Motor neuron (in vitro differentiated cells): ENCODE measurements at places on chromosomes 4 and X.

DNA sequence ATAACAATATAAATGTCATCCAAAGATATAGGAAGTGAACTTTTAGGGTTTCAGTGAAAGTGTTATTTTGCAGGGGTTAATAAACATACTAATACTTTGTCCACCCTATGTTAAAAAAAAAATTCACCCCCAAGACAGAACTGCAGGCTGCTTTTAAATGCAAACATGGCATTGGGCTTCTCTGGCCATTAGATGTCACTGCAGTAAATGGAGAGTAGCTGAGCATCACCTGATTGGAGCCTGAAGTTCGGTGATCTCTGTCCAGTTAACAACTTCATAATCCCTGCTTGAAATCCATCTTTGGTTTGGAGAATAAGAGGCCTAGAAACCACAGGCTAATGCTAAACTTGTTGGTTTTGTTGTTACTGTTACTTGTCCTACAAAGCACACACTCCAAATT lies 18.7 kb downstream of the SLC25A43 start:
- no peak for ATAC-seq

GRCh38 chr4:165631208-165631894 lies 241.7 kb upstream of the TLL1 start:
- ATAC-seq: no peak

GRCh38 chr4:130808492-130808891 lies 1712.5 kb downstream of the C4orf33 start:
- ATAC-seq: no peak

DNA sequence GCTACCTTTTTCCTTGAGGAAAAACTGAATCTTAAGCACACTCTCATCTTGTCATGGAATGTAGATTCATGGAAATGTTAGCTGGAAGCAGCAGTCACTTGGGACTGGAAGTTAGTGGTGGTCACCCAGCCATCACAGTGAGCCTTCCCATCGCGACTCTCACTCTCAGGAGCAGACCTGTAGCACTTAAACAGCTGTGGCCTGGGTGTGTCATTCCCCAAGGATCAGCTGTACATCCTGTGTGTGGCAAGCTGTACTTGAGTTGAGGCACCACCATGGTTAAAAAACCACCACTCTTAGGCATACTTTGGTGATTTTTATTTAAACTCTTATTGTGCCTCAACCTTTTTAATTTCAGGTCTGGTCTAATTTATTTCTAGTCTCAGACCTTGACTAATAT lies 46.7 kb downstream of the JADE1 start:
- ATAC-seq: no peak

GRCh38 chrX:125132274-125132673 lies 187.4 kb upstream of the TEX13C start:
- ATAC-seq: no peak

- ATAC-seq: no peak
Observed at GRCh38 chr4:4842476-4843441, 16.7 kb upstream of the MSX1 start.

DNA sequence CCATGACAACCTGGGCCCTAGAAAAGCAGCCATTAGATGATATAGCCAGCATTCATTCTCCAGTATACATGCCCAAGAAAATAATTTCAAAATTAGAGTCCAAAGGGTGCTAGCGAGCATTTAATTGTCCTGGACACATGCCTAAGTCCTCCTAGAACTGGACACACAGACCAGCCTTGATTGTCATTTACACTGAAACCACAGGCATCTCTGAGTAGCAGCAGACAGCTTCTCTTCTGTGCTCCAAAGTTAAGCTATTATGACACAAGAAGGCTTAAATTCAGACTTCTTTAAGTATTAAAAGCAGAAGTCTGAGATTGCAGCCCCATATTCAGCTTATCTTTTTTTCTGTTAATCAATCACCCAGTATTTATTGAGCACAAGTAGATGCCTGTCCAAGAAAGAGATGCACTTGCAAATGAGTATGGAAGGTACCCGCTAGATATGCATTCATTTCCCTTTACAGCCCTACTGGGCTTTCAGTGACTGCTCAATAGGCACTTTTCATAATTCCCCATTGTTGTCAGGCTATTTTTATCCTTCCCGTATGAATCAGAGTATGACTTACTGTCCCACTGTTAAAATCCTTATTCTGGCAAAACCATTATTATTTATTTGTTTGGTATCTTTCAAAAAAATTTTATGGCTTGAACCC lies 374.1 kb downstream of the FBXW7 start:
- peak; percentile 82 for ATAC-seq

GRCh38 chrX:71102292-71102691 lies 4.2 kb downstream of the CXorf65 start:
- ATAC-seq: no peak

DNA sequence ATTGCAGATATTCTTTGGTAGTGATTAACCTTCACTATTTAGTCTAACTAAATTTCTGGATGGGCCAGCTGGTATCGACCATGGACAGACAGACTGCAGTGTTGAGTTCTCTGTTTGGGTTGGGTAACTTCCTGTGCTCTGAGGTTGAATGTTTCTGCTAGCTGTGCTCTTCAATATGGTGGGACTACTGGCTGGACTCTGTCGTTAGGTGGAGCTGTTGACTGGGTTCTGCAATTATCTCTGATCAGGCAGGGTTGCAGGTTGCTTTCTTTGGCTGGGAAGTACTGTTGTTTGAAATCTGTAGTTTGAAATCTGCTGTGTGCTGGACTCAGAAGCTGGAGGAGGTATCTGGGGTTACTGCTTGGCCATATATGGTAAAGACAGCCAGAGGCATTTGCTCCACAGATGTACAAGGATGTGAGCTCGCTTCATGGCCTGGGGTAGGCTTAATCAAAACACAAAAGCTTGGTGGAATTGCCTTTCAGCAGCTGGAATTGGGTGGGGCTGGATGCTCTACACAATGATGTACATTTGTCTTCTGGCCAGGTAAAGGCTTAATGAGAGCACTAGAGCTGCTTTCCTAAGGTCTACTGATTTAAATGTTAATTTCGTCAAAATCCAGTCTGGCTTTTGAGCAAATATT lies 1472.0 kb downstream of the FAM133A start:
- ATAC-seq: no peak

- no peak for ATAC-seq
Observed at GRCh38 chr4:145480257-145480656, 1.4 kb upstream of the SMAD1 start.

DNA sequence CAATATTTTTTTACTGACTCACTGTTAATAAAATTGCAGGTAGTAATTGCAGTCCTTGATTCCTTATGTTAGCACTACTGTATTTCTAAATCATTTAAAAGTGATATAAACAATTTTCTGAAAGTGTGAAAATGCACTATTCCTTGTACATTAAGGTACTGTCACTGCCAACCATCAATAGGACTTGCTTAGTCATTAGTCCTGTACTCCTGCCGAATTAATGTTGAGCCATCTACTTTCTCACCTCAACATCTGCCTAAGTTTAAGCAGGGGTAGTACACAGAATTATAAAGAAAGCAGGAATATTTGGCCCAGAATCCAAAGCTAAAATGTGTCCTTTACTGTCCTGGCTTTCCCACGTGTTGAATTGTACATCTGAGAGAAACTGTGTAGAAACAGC lies 87.0 kb upstream of the TRPC3 start:
- no peak for ATAC-seq

- ATAC-seq: no peak
Observed at GRCh38 chrX:38599796-38600755, 38.7 kb downstream of the TSPAN7 start.

DNA sequence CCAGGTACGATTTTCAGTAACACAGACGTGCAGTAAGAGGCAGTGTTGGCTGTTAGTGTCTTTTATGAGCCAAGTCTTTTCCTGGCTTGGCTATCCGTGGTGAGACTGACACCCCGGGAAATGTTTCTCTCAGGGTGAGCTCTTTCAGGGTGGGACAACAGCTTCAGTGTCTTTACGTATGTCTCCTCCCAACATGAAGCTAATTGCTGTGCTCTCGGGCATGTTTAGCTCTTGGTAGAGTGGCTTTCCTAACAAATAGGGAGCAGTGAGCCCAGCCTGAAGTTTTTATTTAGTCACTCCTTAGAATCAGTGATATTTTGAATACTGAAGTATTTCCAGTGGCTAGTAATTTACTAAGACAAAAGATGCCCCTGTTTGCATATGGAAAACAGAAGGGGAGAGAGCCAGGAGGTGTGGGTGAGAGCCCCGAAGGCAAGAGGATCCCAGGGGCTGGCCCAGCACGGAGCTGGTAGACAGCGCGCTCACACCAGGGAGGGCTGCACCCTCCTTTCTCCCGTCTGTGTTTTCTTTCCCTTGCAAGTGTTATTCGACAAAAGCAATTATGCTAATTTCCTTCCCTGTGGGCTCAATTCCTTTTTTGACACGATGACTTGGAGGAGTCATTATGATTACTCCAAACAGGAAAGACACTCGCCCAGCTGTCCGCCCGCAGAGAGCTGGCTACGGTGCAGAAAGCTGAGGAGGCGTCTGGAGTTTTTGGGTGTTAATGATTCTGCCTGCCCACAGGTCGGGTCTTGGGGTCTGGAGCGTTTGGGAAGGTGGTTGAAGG lies 47.7 kb downstream of the PDGFRA start:
- peak; percentile 60 for ATAC-seq

DNA sequence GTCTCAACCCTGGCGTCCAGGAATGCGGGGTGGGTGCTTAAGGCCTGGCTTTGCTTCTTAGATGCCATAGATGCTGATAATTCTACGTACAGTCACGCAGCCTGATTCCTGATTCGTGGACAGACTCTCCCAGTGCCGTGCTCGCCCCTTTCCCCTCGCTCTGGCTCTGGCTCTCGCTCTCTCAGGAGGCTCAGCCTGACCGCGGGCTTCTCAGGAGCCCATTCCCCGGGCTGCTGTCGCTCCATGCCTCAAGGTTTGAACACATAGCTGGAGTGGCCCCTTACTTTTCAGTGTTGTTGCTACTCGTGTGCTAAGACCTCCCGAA lies 59.2 kb upstream of the ZC4H2 start:
- peak; percentile 36 for ATAC-seq

GRCh38 chrX:28628120-28628519 lies 40.9 kb downstream of the IL1RAPL1 start:
- no peak for ATAC-seq

DNA sequence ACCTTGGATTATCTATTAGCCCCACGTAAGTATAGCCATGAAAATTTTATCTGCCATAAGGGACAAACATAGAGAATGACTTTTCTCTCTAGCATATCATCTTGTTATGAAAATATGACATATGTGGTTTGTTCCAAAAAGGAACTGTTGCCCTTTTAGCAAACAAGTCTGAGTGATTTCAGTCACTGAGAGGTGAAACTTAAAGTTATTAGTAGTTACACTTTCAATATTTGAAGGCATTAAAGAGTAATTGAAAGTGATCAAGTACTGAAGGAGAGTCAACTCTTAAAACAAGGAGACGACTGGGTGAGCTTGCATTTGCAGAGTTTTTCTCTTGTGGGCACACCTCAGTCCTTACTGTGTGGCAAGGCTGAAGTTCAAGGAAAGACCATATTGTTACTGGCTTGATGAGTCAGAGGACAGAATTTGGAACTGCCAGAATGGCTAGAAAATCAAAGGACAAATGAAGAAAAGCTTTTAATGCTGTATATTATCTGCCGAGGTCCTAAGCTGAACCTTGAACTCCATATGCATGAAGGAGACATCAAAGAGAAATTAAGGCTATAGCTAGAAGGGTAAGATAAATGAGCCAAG lies 205.1 kb upstream of the EMCN start:
- no peak for ATAC-seq

GRCh38 chr4:6331018-6331417 lies 61.4 kb downstream of the WFS1 start:
- ATAC-seq: no peak

- peak; percentile 34 for ATAC-seq
Observed at GRCh38 chrX:106484233-106484632, 127.5 kb upstream of the RADX start.

DNA sequence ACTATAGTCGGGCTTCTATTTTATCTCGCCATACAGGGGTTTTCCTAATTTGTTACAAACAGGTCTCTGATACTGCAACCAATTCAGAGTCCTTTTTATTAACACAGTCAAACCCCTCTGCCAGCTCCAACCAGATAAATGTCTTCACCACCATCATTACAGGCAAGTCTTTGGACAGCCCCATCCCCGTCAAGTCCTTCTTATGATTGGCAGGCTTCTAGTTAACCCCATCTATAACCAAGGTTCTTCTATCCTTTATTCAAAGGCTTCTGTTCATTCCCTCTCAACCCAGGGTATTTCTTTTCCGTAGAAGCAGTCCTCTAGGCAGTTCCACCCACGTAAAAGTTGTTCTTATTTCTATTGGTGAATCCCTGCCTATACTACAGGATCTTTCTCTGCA lies 29.9 kb upstream of the FOXR2 start:
- no peak for ATAC-seq

DNA sequence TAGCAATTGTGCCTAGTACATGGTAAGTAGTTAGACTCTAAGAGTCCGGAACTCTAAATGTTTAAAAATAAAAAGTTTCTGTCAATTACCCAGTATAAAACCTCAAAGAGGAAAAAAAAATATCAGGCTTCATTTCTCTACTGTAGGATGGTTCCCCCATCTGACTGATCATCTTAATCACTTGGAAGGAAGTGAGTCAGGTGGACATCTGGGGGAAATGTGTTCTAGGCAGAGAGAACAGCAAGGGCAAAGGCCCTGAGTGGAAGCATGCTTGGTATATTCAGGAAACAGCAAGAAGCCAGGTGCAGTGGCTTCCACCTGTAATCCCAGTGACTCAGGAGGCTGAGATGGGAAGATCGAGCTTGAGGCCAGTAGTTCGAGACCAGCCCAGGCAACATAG lies 2.9 kb upstream of the EIF1AX start:
- no peak for ATAC-seq
